ENCODE measurements at places on chromosomes 1 and 21.

- DNase-seq, result no peak
These were observed 1.8 kb downstream of the PIK3R3 start for GRCh38 chr1:46130606-46131005.

GRCh38 chr1:36740446-36740845 is 257.7 kb upstream of the CSF3R start:
- no peak for DNase-seq

GRCh38 chr1:54069791-54070170 is 16.4 kb downstream of the TCEANC2 start:
- DNase-seq, result no peak

DNA sequence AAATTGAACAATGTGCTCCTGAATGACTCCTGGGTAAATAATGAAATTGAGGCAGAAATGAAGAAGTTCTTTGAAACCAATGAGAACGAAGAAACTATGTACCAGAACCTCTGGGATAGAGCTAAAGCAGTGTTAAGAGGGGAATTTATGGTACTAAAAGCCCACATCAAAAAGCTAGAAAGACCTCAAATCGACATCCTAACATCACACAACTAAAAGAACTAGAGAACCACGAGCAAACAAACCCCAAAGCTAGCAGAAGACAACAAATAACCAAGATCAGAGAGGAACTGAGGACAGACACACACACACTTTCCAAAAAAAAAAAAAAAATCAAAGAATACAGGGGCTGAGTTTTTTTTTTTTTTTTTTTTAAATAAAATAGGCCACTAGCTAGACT is 564.2 kb downstream of the SMYD3 start:
- no peak for DNase-seq

DNA sequence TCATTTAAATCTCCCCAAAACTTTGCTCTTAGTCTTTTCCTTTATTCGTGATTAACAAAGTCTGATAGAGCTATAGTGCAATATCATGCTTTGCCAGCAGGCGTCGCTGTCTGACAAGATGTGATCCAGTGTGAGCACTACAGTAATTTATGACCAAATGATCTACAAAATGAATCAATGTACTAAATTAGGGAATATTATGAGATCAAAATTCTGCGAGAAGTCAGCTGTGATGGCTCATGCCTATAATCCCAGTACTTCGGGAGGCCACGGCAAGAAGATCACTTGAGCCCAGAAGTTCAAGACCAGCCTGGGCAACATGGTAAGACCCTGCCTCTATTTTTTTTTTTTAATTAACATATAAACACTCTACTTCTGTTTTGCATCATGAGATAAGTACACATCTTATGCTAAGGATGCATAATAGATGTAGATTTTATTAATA is 3.6 kb upstream of the SPSB1 start:
- peak; percentile 44 for DNase-seq

- no peak for DNase-seq
These were observed 3.4 kb downstream of the FOXO6 start for GRCh38 chr1:41364442-41365319.

GRCh38 chr1:161092621-161093028 is 3.3 kb upstream of the NECTIN4 start:
- no peak for DNase-seq

- DNase-seq, result no peak
These were observed 59.3 kb upstream of the GNG12 start for GRCh38 chr1:67892476-67893125.

All from HEK293T (cell line).